ENCODE measurements at places on chromosomes 1 and 21.

DNA sequence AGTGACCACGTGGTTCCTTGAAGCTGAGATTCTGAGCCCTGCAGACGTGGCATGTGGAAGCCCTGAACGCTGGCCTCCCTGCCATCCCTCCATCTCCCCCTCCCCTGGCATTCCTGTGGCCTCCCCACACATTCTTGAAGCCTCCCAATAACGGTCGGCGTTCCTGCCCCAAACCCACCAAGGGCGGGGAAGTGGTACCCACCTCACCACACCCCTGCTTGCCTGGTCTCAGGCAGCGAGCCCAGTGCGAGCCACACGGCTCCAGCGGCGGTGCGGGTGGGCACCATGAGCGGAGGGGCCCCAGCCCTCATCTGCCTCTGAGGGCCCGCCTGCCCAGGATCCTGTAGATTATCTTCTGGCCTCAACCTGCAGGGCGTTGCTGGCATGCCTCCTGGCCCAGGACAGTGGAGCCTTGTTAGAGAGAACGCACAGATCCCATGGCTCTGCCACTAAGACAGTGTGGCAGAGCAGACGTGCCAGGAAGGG lies 20.6 kb upstream of the PRELP start:
- H3K4me3 ChIP-seq, result no peak overlapping the region
- H3K27ac ChIP-seq, result no peak overlapping the region
- H3K4me1 ChIP-seq, result peaks cover 14% of the 10 kb centered on the region
- DNase-seq, result no peak
- no peaks in the 10 kb centered on the region for H3K36me3 ChIP-seq

GRCh38 chr1:24609949-24610517 lies 33.1 kb upstream of the SRRM1 start:
- no peaks in the 10 kb centered on the region for H3K36me3 ChIP-seq
- H3K4me1 ChIP-seq, result no peaks in the 10 kb centered on the region
- H3K27me3 ChIP-seq, result peaks cover 4% of the 10 kb centered on the region
- DNase-seq, result no peak
- H3K27ac ChIP-seq, result no peak overlapping the region

GRCh38 chr1:42756956-42757891 lies 9.6 kb downstream of the P3H1 start:
- H3K36me3 ChIP-seq, result peaks cover 21% of the 10 kb centered on the region
- H3K4me1 ChIP-seq, result peaks cover 15% of the 10 kb centered on the region
- H3K27me3 ChIP-seq, result no peaks in the 10 kb centered on the region
- no peak overlapping the region for H3K27ac ChIP-seq
- no peak overlapping the region for H3K4me3 ChIP-seq

DNA sequence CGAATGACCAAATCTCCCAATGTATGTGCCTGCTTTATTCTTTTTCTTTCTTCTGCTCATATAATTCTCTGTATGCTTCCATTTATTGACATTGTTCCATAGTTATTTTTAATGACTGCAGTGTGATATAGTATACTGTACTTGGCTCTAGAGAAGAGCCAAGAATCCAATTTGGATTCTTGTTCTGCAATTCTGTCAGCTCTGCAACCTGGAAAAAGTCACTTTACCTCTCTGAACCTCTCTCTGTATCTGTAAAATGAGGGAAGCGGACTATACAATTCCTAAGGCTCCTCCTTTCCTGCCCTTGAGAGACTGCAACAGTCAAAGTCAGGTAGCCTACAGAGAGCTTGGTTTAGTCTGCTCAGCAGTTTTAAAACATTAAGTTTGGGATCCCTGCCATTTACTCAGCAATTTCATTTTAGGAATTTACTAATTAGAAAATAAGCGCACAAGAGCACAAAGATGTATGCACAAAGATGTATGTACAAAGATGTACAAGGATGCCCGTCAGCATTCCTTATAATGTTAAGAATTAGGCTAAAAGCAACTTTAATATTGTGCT lies 14.7 kb downstream of the DNAJC16 start:
- DNase-seq, result no peak
- peaks cover 73% of the 10 kb centered on the region for H3K36me3 ChIP-seq
- no peak overlapping the region for H3K27ac ChIP-seq

GRCh38 chr1:181044449-181044966 lies 10.7 kb downstream of the MR1 start:
- H3K4me1 ChIP-seq, result no peaks in the 10 kb centered on the region
- H3K27me3 ChIP-seq, result no peaks in the 10 kb centered on the region
- no peaks in the 10 kb centered on the region for H3K36me3 ChIP-seq
- no peak overlapping the region for H3K4me3 ChIP-seq
- DNase-seq, result no peak
- no peak overlapping the region for H3K27ac ChIP-seq

DNA sequence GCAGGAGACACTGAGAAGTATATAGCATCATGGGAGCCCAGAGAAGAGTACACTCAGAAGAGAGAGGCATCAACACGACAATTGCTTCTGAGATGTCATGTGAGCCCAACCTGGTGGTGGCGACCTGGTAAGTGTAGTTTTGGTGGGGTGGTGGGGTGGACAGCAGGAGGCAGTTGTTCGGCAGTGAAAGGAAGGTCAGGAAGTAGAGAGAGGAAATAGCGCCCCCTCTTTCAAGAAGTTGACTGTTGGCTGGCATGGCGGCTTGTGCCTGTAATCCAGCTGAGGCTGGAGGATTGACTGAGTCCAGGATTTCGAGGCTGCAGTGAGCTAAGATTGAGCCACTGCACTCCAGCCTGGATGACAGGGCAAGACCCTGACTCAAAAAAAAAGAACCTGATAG lies 12.6 kb downstream of the RSPO1 start:
- H3K36me3 ChIP-seq, result no peaks in the 10 kb centered on the region
- H3K27ac ChIP-seq, result no peak overlapping the region
- peaks cover 19% of the 10 kb centered on the region for H3K27me3 ChIP-seq
- H3K4me3 ChIP-seq, result no peak overlapping the region

DNA sequence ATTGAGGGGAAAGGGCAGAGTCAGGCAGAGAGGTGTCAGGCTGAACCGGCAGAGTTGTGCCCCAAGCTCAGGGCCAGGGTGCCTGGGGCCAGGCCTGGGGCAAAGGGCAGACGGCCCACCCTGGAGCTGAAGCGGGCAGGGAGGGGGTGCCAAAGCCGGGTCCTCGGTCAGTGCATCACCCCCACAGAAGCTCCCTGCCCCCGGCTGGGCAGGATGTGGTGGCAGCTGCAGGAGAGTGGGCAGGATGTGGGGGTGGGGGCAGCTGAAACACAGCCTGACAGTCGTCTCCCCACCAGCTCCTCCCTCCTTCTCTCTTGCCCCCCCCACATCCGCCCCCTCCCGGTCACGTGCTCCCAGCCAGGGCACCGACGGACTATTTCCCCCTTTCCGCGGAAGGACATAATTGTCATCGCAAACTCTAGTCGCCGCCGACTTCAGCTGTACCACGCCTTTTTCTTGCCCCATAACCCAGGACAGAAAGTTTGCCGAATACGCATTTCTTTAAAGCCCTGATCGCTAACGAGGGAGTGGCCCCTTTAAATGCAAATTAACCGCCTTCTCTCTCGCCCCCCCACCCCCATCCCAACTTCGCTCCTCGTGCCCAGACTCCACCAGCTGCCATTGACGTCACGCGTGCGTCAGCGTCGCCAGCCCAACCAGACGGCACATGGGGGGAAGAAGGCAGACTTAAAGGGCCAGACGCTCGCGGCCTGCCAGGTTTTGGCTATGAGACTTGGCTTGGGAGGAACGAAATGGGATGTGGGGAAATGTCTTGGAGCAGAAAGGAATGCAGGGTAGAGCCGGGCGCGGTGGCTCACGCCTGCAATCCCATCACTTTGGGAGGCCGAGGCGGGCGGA lies 4.5 kb upstream of the MEF2D start:
- peak overlapping the region; percentile 96 for H3K27ac ChIP-seq
- H3K27me3 ChIP-seq, result no peaks in the 10 kb centered on the region
- no peaks in the 10 kb centered on the region for H3K36me3 ChIP-seq
- DNase-seq, result peak; percentile 100

DNA sequence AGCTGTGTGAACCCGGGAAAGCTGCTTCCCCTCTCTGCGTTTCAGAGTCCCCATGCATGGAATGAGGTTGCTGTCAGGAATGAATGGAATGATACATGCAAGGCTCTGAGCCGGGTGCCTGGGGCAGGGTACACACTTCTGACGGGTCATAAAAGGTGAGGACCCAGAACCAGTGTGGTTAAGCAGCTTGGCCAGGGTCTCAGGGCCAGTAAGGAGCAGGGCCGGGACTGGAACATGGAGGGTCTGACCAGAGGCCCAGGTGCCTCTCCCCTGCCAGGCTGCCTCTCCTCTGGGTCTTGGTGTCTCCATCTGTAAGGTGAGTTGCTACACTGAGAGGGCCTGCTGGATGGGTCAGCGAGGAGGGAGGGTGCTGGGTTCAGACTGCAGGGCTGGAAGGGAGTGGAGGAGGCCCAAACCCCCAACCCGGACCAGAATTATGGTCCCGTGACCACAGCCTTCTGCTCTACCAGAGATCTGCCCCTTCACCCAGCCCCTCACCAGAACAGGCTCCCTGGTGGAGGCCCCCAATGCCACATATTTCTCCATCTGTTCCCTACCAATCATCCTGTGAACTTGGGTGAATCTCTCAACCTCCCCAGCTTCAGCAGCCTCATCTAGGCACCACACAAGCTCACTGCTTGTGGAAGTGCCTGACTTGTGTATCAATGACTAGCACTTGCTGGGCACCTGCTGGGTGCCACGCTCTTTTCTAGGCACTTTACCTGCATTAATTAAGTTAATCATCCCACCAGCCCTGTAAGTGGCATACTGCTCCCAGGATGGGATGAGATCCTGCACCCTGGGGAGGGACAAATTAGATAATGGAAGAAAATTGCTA lies 16.2 kb upstream of the LRP8 start:
- H3K4me1 ChIP-seq, result peaks cover 14% of the 10 kb centered on the region
- no peaks in the 10 kb centered on the region for H3K27me3 ChIP-seq
- no peak for DNase-seq
- no peaks in the 10 kb centered on the region for H3K36me3 ChIP-seq
- no peak overlapping the region for H3K4me3 ChIP-seq
- H3K27ac ChIP-seq, result no peak overlapping the region

DNA sequence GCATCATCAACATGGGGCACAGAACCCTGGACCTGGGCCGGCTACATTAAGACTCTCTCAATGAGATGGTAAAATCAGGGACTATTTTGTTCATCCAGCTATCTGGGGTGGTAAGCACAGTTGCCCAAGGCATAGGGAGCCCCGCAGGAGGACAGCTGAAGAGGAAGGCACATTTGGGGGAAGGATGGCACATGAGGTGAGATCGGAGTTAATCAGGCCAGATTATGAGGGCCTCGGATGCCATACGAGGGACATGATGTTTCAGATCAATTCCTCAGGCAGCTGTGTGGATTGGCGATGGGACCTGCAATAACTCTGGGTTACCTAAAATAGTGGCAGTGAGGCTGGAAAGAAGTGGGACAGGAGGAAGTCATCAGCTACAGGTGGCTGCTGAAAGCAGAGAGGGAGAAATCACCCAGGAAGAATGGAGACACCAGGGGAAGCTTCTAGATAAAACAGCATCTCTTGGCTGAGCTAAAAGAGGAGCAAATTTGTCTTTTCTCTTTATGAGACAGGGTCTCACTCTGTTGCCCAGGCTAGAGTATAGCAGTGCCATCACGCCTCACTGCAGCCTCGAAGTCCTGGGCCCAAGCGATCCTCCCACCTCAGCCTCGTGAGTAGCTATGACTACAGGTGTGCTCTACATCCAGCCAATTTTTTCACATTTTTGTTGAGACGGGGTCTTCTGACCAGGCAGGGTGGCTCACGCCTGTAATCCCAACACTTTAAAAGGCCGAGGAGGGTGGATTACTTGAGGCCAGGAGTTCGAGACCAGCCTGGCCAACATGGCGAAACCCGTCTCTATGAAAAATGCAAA lies 21.1 kb downstream of the TOMM20 start:
- no peak overlapping the region for H3K27ac ChIP-seq
- peaks cover 7% of the 10 kb centered on the region for H3K4me1 ChIP-seq
- DNase-seq, result no peak
- no peak overlapping the region for H3K4me3 ChIP-seq
- H3K36me3 ChIP-seq, result peaks cover 31% of the 10 kb centered on the region

- H3K27me3 ChIP-seq, result no peaks in the 10 kb centered on the region
- H3K36me3 ChIP-seq, result no peaks in the 10 kb centered on the region
- H3K4me1 ChIP-seq, result no peaks in the 10 kb centered on the region
These were observed 453.6 kb downstream of the LTN1 start for GRCh38 chr21:28538987-28539622.

GRCh38 chr1:54499360-54500106 lies 48.5 kb upstream of the ACOT11 start:
- H3K4me3 ChIP-seq, result peak overlapping the region; percentile 30
- no peaks in the 10 kb centered on the region for H3K36me3 ChIP-seq
- H3K27me3 ChIP-seq, result no peaks in the 10 kb centered on the region
- DNase-seq, result peak; percentile 33

DNA sequence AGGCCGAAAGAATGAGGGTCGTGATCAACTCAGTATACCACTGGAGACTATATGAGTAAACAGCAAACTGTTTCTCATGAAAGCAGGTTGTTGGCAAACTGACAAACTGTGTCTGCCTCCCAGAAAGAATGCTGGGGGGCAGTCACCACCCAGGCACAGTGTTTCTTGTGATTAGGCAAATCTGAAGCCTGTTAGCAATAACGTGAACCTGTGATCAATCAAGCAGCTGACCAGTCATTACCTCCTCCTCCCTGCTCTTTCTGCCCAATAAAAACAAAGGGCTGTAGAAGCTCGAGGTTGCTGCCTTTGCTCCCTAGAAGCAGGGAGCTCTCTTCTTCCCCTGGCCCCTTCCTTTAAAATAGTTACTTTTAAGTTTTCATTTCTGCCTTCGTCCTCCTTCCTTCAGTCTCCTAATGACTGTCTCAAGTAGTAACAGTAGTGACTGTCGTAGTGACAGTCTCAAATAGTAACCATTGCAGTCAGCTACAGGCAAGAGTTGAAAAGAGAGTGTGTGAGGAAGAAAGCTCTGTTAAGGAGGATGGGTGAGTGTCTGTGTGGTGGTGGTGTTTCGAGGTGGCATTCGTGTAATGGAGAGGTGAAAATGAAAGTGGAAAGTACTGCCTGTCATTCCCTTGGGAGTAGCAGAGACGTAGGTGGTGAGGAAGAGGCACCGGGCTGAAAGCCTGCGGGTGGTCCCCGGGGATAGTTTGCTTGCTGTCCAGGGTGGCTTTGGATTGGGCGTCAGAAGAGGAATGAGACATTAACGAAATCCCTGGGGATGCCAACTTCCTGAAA lies 14.5 kb downstream of the HHAT start:
- no peaks in the 10 kb centered on the region for H3K36me3 ChIP-seq
- peak; percentile 90 for DNase-seq
- H3K4me3 ChIP-seq, result peak overlapping the region; percentile 35
- peak overlapping the region; percentile 82 for H3K27ac ChIP-seq
- H3K4me1 ChIP-seq, result peaks cover 30% of the 10 kb centered on the region
- H3K27me3 ChIP-seq, result no peaks in the 10 kb centered on the region

DNA sequence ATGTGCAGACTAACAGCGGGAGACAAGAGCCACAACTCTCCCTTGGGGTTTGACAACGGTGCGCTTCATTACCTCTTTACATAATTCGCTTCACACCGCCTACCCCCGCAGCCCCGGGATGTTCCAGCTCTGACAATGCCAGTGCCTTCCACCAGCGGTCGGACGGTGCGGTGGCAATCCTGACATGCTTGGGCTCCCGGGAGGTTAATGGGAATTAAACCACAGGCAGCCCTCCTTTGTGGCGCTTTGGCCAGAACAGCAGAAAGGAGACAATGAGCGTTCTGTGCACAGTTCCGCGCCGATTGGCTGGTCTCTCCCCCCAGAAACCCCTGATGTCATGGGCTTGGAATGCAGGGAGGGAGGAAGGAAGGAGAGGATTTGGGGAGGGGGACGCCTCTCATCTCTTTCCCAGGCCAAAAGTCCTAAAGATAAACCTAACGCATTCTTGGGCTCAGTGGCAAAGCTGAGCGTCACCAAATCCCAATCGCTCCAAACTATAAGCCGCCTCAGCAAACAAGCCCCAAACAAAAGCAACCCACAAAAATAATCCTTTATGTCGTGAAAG lies 1.3 kb downstream of the CNN3 start:
- peak; percentile 76 for DNase-seq
- peak overlapping the region; percentile 67 for H3K4me3 ChIP-seq
- peaks cover 28% of the 10 kb centered on the region for H3K4me1 ChIP-seq
- H3K27me3 ChIP-seq, result no peaks in the 10 kb centered on the region
- no peaks in the 10 kb centered on the region for H3K36me3 ChIP-seq

Data from B cell (primary cell).